ENCODE measurements at places on chromosomes 16 and 17. TPM values are rescaled to one million over a fixed set of nuclear protein-coding genes. Genes with fewer than 3 reads are reported as not detected.
A peak's percentile ranks its signal among the peaks of the same experiment; 100 is the strongest.

- H3K36me3 ChIP-seq = peaks cover 13% of the 10 kb centered on the region
- H3K27me3 ChIP-seq = no peaks in the 10 kb centered on the region
- no peak for DNase-seq
- no peak overlapping the region for H3K27ac ChIP-seq
- peaks cover 2% of the 10 kb centered on the region for H3K4me1 ChIP-seq
Observed at GRCh38 chr17:4444782-4445473, 11.2 kb downstream of the SPNS3 start.

DNA sequence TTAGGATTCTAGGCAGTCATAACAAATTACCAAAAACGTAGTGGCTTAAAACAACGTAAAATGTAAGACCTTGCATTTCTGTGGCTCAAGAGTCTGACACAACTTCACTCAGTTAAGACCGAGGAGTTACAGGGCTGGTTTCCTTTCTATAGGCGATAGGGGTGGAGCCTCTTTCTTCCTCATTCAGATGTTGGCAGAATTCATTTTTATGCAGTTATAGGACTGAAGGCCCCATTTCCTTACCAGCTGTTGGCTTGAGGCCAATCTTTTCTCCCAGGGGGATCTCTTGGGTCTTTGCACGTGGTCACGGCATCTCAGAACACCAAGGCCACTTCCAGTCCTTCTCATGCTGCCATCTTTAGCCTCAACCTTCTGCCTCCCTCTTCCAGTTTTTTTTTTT is 145.2 kb downstream of the KCNJ2 start:
- no peaks in the 10 kb centered on the region for H3K4me1 ChIP-seq
- no peaks in the 10 kb centered on the region for H3K36me3 ChIP-seq
- no peaks in the 10 kb centered on the region for H3K27me3 ChIP-seq
- H3K27ac ChIP-seq = no peak overlapping the region
- no peak overlapping the region for H3K4me3 ChIP-seq
- DNase-seq = no peak

- no peak overlapping the region for H3K4me3 ChIP-seq
- peaks cover 30% of the 10 kb centered on the region for H3K36me3 ChIP-seq
- no peaks in the 10 kb centered on the region for H3K4me1 ChIP-seq
- H3K27ac ChIP-seq = peak overlapping the region; percentile 8
Observed at GRCh38 chr16:22425036-22425801, 50.8 kb upstream of the CDR2 start.

DNA sequence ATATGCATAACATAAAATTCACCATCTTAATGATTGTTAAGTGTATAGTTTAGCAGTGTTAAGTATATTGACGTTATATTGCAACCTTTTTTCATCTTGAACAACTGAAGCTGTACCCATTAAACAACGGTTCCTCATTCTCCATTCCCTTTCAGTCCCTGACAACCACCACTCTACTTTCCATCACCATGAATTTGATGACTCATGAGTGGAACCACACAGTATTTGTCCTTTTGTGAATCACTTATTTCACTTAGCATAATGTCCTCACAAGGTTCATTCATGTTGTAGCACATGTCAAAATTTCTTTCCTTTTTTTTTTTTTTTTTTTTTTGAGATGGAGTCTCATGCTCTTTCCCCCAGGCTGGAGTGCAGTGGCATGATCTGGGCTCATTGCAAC is 46.0 kb downstream of the HOXB1 start:
- no peak for DNase-seq
- peaks cover 9% of the 10 kb centered on the region for H3K27me3 ChIP-seq
- H3K4me1 ChIP-seq = peaks cover 42% of the 10 kb centered on the region
- H3K4me3 ChIP-seq = no peak overlapping the region
- H3K27ac ChIP-seq = no peak overlapping the region
- H3K36me3 ChIP-seq = no peaks in the 10 kb centered on the region

- no peaks in the 10 kb centered on the region for H3K4me1 ChIP-seq
- H3K27me3 ChIP-seq = peaks cover 11% of the 10 kb centered on the region
- H3K4me3 ChIP-seq = no peak overlapping the region
- no peak for DNase-seq
Observed at GRCh38 chr17:80531400-80531799, 13.2 kb upstream of the RPTOR start.

GRCh38 chr16:88284626-88285513 is 97.9 kb upstream of the ZNF469 start:
- no peaks in the 10 kb centered on the region for H3K36me3 ChIP-seq
- no peaks in the 10 kb centered on the region for H3K4me1 ChIP-seq
- H3K27me3 ChIP-seq = no peaks in the 10 kb centered on the region
- no peak overlapping the region for H3K4me3 ChIP-seq
- H3K27ac ChIP-seq = no peak overlapping the region
- no peak for DNase-seq

DNA sequence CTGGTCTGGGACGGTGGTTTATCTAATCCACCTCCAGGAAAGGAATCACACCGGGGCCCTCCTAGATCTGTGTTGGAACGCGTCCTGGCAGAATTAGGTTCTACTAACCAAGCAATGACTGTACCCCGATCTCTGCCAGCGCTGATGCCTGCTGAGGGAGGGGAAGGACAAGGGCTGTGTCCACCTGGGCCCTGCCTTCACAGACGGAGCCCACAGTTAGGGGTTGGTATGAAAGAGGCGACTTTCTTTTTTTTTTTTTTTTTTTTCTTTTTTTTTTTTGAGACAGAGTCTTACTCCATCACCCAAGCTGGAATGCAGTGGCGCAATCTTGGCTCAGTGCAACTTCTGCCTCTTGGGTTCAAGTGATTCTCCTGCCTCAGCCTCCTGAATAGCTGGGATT is 9.9 kb upstream of the KRT19 start:
- H3K27ac ChIP-seq = no peak overlapping the region
- no peak for DNase-seq
- no peaks in the 10 kb centered on the region for H3K4me1 ChIP-seq
- no peak overlapping the region for H3K4me3 ChIP-seq

GRCh38 chr16:84082110-84082509 is 34.6 kb downstream of the MBTPS1 start:
- H3K27ac ChIP-seq = no peak overlapping the region
- no peak overlapping the region for H3K4me3 ChIP-seq
- peaks cover 22% of the 10 kb centered on the region for H3K4me1 ChIP-seq

DNA sequence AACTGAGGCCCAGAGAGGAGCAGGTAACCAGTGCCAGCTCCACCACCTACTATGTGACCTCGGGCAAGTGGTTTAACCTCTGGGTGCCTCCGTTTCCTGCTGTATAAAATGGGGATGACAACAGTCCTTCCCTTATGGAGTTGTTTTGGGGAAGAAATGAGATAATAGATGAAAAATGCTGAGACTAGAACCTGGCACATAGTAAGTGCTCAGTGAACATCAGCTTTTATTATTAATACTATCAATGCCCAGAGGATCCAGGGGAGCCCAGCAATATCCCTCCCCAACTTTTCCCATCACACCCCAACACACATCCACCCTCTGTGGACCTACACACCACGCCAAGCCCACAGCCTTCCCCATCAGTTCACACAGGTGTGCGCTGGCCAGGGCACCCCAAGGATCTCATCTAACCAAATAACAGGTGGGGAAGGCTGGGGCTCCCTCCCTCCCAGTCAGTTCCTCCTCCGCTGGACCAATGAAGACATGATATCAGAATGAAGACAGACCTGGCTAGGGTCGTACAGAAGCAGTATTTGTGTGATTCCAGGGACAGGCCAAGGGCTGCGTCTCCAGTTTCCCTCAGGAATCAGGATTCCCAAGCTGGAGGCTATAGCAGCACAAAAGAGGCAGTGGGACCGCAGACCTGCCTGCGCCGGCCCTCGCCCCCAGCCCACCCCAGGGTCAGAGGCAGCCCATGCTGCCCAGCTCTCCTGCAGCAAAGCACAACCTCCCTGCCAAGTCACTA is 1.8 kb downstream of the ATP2A3 start:
- no peaks in the 10 kb centered on the region for H3K27me3 ChIP-seq
- H3K4me1 ChIP-seq = peaks cover 57% of the 10 kb centered on the region
- peak overlapping the region; percentile 79 for H3K27ac ChIP-seq
- DNase-seq = no peak

GRCh38 chr17:10857976-10858375 is 20.1 kb upstream of the PIRT start:
- H3K27ac ChIP-seq = no peak overlapping the region
- no peaks in the 10 kb centered on the region for H3K4me1 ChIP-seq
- no peaks in the 10 kb centered on the region for H3K27me3 ChIP-seq
- no peak overlapping the region for H3K4me3 ChIP-seq
- no peak for DNase-seq

GRCh38 chr17:2615882-2616281 is 22.4 kb downstream of the PAFAH1B1 start:
- DNase-seq = no peak
- H3K4me3 ChIP-seq = no peak overlapping the region
- H3K27me3 ChIP-seq = no peaks in the 10 kb centered on the region
- H3K36me3 ChIP-seq = peaks cover 27% of the 10 kb centered on the region

GRCh38 chr17:40259505-40259904 is 28.2 kb upstream of the CDC6 start:
- DNase-seq = no peak
- H3K36me3 ChIP-seq = peaks cover 42% of the 10 kb centered on the region
- no peak overlapping the region for H3K4me3 ChIP-seq
- no peaks in the 10 kb centered on the region for H3K4me1 ChIP-seq
- no peaks in the 10 kb centered on the region for H3K27me3 ChIP-seq

- H3K36me3 ChIP-seq = peaks cover 54% of the 10 kb centered on the region
- H3K27me3 ChIP-seq = no peaks in the 10 kb centered on the region
- H3K4me3 ChIP-seq = no peak overlapping the region
- DNase-seq = no peak
Observed at GRCh38 chr17:77096570-77097214, 44.1 kb upstream of the SEC14L1 start.

DNA sequence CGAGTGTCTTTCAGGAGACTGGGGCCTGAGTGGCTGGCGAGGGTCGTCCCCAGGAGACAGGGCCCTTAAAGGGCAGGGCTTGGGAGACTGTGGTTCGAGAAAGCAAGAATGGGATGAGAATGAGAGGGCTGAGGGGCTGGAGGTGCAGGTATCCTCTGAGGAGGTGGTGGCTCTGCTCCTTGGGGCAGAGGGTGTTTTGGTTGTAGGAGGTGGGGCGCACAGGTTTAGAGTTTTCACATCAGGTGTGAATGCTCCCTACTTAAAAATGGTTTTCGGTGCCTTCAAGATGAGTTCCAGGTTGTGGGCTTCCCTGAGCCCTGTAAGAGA is 430 bp downstream of the BCAS3 start:
- peak overlapping the region; percentile 89 for H3K27ac ChIP-seq

DNA sequence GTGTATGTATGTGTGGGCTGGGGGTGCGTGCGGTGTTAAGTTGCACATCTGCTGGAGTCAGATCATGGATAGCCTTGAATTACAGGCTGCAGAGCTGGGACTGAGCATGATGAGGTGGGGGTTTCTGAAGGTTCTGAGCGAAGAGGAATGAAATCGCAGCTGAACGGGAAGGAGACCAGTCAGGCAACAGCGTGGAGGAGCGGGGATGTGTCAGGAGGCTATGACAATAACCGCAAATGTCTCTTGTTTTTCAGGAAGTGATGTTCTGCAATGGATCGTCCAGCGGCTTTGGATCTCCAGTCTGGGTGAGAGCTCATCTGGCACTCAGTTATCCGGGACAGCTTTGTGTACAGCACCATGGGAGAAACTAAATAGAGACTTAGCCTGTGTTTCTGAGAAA is 20.9 kb downstream of the RGS9 start:
- H3K4me1 ChIP-seq = peaks cover 14% of the 10 kb centered on the region
- H3K4me3 ChIP-seq = no peak overlapping the region
- no peaks in the 10 kb centered on the region for H3K36me3 ChIP-seq
- H3K27me3 ChIP-seq = peaks cover 7% of the 10 kb centered on the region
- no peak overlapping the region for H3K27ac ChIP-seq
- DNase-seq = no peak

Gene NT5C
- total RNA-seq = 68.5 TPM

Gene CDK5RAP3
- 196 TPM for total RNA-seq

Gene TBCD
- 112 TPM for total RNA-seq

Gene STRADA
- 46.0 TPM for total RNA-seq

Gene OTOP3
- total RNA-seq = not detected

Gene HID1
- total RNA-seq = 0.55 TPM

Gene PKMYT1
- 160 TPM for total RNA-seq

Data from activated CD8-positive, alpha-beta T cell treated with anti-CD3 and anti-CD28 coated beads, Interleukin-2, amount 10 ng/mL, durations not matched to agents 7 days and 5 days (primary cell).